ENCODE measurements at places on chromosomes 2 and 18.

DNA sequence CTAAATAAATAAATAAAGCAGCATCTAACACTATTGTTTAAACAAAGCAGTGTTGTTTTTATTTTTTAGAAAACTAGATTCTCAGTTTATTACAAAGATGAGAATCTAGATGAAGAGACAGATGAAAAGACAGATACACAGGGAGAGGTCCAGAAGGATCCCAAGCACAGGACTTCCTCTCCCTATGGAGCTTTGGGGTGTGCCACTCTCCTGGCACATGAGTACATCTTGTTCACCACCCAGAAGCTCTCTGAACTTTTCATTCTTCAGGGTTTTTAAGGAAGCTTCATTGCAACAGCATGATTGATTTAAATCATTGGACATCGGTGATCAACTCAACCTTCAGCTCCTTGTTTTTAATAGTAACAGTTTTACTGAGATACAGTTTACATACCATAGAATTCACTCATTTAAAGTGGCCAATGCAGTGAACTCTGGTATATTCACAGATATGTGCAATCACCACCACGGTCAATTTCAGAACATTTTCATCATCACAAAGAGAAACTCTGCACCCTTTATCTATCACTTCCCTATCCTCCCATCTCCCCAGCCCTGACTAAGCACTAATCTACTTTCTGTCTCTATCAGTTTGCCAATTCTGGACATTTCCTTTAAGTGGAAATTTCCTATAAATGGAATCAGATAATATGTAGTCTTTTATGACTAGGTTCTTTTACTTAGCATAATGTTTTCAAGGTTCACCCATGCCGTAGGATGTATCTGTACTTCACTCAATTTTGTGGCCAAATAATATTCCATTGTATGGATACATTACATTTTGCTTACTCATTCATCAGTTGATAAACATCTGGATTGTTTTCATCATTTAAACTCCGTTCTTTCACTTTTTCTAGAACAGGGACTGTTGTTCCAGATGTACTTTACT, 62.3 kb upstream of the ZFP36L2 start:
- H3K27me3 ChIP-seq: no peaks in the 10 kb centered on the region
- no peak for DNase-seq
- H3K4me1 ChIP-seq: peaks cover 4% of the 10 kb centered on the region

DNA sequence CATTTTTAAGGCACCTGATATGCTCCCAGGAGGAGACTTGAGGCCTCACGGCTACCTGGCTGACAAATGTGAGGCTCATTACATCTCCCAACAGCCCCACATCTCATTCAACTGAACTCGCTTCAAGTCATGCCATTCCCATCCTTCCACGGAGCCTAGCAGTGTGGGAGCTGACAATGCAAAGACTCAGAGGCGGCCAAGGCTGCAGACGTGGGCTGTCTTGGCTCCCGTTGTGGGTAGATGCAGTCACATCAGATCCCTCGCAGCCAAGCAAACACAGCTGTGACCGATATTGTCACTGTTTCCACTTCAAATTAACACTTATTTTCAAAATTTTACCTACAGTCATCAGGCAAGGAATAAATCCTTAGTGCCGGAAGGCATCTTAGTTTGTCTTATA, 64.0 kb upstream of the TRIB2 start:
- H3K4me3 ChIP-seq: no peak overlapping the region
- H3K4me1 ChIP-seq: no peaks in the 10 kb centered on the region
- no peaks in the 10 kb centered on the region for H3K27me3 ChIP-seq

- H3K4me3 ChIP-seq: no peak overlapping the region
- H3K4me1 ChIP-seq: no peaks in the 10 kb centered on the region
- H3K36me3 ChIP-seq: no peaks in the 10 kb centered on the region
- no peak for DNase-seq
- no peak overlapping the region for H3K27ac ChIP-seq
- no peaks in the 10 kb centered on the region for H3K27me3 ChIP-seq
Measured at GRCh38 chr18:7755753-7756475, 188.8 kb downstream of the PTPRM start.

DNA sequence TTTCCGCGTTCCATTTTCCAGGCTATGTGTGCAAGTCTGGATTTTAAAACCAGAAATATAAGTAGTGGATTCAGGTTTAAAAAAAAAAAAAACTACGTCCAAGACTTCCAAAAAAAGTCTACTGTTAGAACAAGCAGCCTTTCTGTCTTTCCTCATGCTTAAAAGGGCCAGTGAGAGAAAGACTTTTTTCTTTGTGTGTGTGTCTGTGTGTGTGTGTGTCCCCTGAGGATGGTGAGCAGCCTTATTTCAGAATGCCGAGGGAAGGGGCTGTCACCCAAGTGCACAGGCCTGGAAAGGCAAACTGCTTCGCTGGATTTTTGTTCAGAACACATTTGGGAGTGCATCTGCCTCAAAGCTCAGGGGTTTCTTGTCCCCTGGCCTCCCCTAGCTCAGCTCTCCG, 98.8 kb downstream of the ZBTB7C start:
- no peaks in the 10 kb centered on the region for H3K27me3 ChIP-seq
- H3K36me3 ChIP-seq: no peaks in the 10 kb centered on the region
- peaks cover 8% of the 10 kb centered on the region for H3K4me1 ChIP-seq

DNA sequence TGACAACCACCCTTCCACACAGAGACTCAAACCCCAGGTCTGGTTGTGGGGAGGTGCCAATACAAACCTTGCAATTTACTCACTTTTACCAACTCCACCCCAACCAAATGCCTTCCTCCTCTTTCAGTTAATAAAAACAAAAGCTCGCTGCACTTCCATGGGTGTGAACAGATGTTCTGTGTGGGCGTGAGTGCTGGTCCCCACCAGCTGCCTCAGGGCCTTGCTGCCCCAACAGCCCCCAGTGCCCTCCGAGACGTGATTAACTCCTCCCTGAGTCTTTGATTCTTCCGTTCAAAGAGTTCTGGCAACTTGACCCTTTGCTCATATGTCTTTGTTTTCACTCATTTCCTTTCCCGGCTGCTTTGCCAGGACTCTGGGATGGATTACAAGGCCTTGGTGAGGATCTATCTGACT, 258.9 kb upstream of the CXCR4 start:
- H3K27ac ChIP-seq: no peak overlapping the region
- peaks cover 11% of the 10 kb centered on the region for H3K4me1 ChIP-seq
- no peaks in the 10 kb centered on the region for H3K27me3 ChIP-seq
- DNase-seq: no peak

- no peaks in the 10 kb centered on the region for H3K27me3 ChIP-seq
- H3K4me3 ChIP-seq: no peak overlapping the region
- H3K4me1 ChIP-seq: no peaks in the 10 kb centered on the region
- no peak overlapping the region for H3K27ac ChIP-seq
Measured at GRCh38 chr2:141329964-141330363, 800.9 kb downstream of the LRP1B start.

DNA sequence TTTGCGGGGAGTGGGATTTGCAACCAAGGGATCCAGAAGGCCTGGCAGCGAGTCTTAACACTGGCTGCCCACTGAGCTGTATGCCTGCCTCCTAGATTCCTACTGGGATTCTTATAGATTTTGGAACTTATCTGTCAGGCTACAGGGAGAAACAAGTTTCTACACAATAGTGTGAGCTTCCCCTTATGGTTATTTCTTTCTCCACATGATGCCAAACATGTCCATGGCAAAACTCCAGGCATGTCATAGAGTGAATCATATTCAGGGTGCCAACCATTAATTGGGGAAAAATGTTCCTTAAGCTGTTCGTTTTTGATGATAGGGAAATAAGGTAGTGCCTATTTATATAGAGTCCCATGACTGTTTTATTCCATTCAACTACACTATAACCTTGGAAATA, 1185.2 kb upstream of the CELF4 start:
- H3K27me3 ChIP-seq: no peaks in the 10 kb centered on the region
- no peaks in the 10 kb centered on the region for H3K4me1 ChIP-seq
- H3K36me3 ChIP-seq: no peaks in the 10 kb centered on the region
- no peak for DNase-seq
- H3K27ac ChIP-seq: no peak overlapping the region

GRCh38 chr2:3738454-3738853, 35.1 kb downstream of the DCDC2C start:
- no peaks in the 10 kb centered on the region for H3K36me3 ChIP-seq
- H3K4me1 ChIP-seq: no peaks in the 10 kb centered on the region
- H3K27me3 ChIP-seq: no peaks in the 10 kb centered on the region
- DNase-seq: no peak

GRCh38 chr2:11866358-11867335, 120.2 kb downstream of the LPIN1 start:
- peaks cover 10% of the 10 kb centered on the region for H3K4me1 ChIP-seq
- H3K27ac ChIP-seq: no peak overlapping the region
- no peaks in the 10 kb centered on the region for H3K27me3 ChIP-seq
- H3K4me3 ChIP-seq: no peak overlapping the region

GRCh38 chr2:233410196-233410760, 56.0 kb downstream of the DGKD start:
- no peak for DNase-seq
- no peaks in the 10 kb centered on the region for H3K36me3 ChIP-seq
- no peak overlapping the region for H3K27ac ChIP-seq
- H3K4me3 ChIP-seq: no peak overlapping the region

- no peaks in the 10 kb centered on the region for H3K27me3 ChIP-seq
- no peak overlapping the region for H3K27ac ChIP-seq
- H3K36me3 ChIP-seq: no peaks in the 10 kb centered on the region
- no peak for DNase-seq
- H3K4me3 ChIP-seq: no peak overlapping the region
Measured at GRCh38 chr2:46663614-46664013, 184.2 kb downstream of the TMEM247 start.

- no peaks in the 10 kb centered on the region for H3K36me3 ChIP-seq
- no peak for DNase-seq
- peaks cover 28% of the 10 kb centered on the region for H3K4me1 ChIP-seq
- H3K4me3 ChIP-seq: no peak overlapping the region
- H3K27me3 ChIP-seq: no peaks in the 10 kb centered on the region
- peak overlapping the region; percentile 44 for H3K27ac ChIP-seq
Measured at GRCh38 chr18:48990481-48991318, 39.9 kb upstream of the SMAD7 start.

DNA sequence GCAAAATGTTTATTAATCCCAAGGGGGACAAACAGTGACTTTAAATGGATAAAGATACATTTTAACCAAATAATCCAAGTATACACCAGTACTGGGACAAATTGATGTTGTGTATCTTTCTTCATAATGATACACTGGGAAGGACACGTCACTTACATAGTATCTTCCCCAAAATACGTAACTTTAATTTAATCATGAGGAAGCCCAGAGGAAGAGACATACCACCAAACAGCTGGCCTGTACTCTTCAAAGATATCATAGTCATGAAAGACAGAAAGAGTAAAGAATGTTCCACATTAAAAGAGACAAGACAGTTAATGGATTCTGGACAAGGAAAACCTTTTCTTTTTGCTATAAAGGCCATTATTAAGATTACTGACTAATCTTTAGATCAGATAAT, 37.1 kb downstream of the AGFG1 start:
- DNase-seq: no peak
- H3K27me3 ChIP-seq: no peaks in the 10 kb centered on the region
- no peak overlapping the region for H3K4me3 ChIP-seq
- H3K36me3 ChIP-seq: no peaks in the 10 kb centered on the region
- H3K4me1 ChIP-seq: peaks cover 62% of the 10 kb centered on the region

DNA sequence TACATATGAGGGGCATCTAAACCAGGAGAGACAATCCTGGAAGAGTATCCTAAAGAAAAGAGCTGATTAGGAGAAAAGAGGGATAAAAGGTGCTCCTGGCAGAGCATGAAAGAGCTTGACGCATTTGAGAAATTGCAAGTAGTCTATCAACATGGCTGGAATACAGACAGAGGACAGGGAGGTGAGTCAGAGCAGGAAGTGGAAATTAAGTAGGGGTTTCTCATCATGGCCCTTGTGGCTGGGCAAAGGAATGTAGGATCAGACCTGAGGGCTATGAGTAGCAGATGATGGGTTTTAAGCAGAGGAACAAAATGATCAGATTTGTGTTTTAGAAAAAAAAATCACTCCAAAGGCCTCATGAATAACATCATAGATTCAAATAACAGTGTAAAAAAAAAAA, 49.2 kb upstream of the UGP2 start:
- H3K27me3 ChIP-seq: no peaks in the 10 kb centered on the region
- H3K27ac ChIP-seq: no peak overlapping the region
- DNase-seq: no peak
- no peaks in the 10 kb centered on the region for H3K4me1 ChIP-seq
- no peak overlapping the region for H3K4me3 ChIP-seq
- H3K36me3 ChIP-seq: no peaks in the 10 kb centered on the region

- H3K4me3 ChIP-seq: no peak overlapping the region
- no peak for DNase-seq
- no peaks in the 10 kb centered on the region for H3K4me1 ChIP-seq
- no peaks in the 10 kb centered on the region for H3K27me3 ChIP-seq
- no peaks in the 10 kb centered on the region for H3K36me3 ChIP-seq
- H3K27ac ChIP-seq: no peak overlapping the region
Measured at GRCh38 chr2:38836791-38837190, 38.9 kb downstream of the DHX57 start.

GRCh38 chr2:8543060-8543382, 138.8 kb upstream of the ID2 start:
- H3K36me3 ChIP-seq: no peaks in the 10 kb centered on the region
- peak overlapping the region; percentile 47 for H3K27ac ChIP-seq
- peaks cover 44% of the 10 kb centered on the region for H3K4me1 ChIP-seq
- no peaks in the 10 kb centered on the region for H3K27me3 ChIP-seq
- DNase-seq: no peak
- H3K4me3 ChIP-seq: no peak overlapping the region

DNA sequence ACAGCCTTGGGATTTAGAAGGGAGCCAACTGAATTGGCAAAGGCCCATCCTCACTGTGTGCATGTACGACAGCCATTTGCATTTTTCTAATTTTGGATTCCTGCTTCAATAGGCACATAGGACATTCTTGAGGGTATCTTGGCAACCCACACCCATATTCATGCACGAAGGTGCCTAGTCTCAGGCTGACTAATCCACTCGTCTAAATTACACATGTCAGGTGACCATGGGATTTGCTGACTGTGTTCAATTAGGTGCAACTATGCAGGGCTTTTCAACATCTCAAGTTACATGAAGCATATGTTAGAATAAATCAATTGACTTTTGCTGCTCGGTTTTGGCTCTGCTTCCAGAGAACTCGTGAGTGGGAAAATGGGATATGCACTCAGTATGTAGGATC, 249.7 kb downstream of the SP3 start:
- DNase-seq: no peak
- no peak overlapping the region for H3K27ac ChIP-seq
- H3K4me3 ChIP-seq: no peak overlapping the region
- no peaks in the 10 kb centered on the region for H3K27me3 ChIP-seq
- no peaks in the 10 kb centered on the region for H3K36me3 ChIP-seq
- no peaks in the 10 kb centered on the region for H3K4me1 ChIP-seq

DNA sequence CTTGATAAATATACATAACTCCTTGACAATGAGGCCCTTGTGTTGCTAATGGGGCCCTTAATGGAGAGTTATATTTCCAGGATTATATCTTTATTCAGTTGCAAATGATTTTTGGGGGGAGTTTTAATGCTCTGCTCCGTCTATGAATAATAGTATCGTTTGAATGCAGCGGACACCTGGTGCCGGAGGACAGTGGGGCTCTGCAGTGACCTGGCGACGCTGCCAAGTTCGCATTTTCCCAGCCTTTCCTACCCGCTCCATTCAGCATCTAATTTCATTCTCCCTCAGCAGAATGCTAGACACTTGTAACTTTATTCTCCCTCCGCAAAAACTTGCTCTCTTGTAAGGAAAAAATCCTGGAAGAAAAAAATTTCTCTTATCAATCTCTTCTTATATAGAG, 257.6 kb upstream of the SALL3 start:
- H3K27me3 ChIP-seq: no peaks in the 10 kb centered on the region
- H3K27ac ChIP-seq: no peak overlapping the region
- H3K4me1 ChIP-seq: no peaks in the 10 kb centered on the region
- H3K36me3 ChIP-seq: no peaks in the 10 kb centered on the region
- DNase-seq: no peak

Data from vagina (tissue), 2 donors.